D721Med (cell line): ENCODE measurements at places on chromosomes 13 and 19.

DNA sequence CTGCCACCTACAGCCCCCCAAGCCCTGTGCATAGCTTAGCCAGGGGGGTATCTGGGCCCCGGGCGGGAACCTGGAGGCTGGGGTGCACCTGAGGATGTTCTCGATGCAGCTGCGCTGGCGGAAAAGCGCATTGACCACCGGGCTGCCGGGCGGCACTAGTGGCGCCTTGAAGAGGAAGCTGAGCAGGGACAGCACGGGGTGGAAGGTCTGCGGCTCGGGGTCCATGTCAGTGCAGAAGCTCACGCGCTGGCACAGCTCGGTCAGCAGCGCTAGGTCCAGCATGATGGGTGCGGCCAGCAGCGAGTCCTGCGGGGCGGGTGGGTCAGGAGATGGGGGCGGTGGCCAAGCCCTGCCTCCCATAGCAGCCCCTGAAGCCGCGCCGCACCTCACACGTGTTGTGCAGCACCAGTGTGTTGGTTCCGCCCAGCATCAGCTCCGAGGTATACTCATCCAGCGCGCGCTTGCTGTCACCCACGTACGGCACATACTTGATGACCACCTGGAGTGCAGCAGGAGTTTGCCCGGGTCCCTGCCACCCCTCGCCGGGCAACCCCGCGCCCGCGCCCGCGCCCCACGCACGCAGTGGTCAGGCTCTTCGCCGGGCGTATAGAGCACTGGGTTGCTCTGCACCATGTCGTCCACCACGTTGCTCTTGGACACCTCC, 2.6 kb downstream of the ISYNA1 start:
- no peak for DNase-seq

DNA sequence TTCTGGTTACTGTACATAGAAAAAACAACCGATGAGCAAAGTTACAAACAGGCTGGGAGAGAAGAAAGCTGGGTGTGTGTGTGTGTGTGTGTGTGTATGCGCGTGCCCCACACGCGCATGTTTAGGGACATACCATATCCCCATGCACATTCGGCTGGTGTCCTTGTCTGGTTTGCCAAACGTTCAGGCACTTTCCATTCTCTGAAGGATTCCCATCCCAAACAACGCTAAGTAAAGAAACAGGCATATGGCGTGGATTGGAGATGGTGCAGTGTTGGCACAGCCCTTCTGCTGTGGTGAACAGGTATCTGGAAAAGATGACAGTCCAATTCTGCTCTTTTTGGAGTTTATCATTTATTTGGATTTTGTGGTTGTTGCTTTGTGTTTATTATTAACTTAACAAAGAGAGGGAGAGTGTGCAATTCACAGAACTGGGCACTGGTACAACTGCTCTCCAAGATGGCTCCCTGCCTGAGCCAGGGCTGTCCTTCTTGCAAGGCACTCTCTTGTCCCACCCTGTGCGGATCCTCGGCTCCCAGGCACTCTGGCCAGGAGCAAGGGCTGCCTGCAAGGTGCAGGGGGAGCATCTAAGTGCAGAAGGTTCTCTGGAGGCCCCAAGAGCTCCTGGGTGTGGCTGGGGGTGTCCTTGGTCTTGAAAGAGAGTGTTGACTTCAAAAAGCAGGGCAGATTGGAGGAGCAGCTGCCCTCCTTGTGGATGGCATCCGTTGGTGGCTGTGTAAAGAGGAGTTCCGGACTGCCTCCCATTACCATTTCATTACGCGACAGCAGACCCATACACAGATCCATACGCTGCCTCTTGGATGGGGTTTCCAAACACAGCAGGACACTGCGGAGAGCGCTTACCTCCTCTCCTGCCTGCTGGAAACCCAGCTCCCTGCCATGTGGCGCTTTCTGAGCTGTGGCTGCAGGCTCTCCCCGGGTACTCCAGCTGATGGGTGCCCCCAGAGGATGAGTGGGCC, 263.1 kb downstream of the ZNF536 start:
- DNase-seq = no peak

DNA sequence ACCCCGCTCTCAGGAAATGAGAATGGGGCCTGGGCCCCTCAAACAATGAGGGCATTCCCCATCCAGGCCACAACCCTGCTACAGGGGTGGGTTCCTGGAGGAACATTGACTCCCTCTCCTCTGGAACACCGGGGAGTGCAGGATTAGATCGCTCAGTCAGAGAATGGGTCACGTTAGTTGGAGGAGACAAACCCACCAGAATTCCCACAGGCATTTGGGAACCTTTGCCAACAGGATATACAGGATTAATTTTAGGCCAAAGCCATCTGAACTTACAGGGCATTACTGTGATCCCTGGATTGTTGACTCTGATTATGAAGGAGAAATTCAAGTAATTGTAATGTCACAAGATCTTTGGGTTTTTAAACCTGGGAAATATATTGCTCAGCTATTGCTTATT, 2.6 kb downstream of the ERVK3-1 start:
- no peak for DNase-seq

DNA sequence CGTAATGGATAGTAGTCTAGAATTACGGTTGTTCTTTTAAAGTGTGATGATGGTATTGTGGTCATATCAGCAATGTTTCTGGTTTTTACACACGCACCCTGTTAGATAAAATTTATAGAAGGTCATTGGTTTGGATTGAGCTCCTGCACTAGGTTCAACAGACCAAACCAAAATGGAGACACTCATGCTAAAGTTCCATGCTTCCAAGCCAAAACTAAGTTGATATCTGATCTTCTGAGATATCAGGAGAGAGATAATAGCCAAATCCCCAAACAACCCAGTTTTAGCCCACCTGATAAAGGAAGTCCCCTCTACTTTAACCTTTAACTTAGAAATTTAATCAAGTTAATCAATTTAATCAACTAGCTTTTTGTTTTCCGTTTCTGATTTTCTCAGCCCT, 1.2 kb downstream of the NOSIP start:
- no peak for DNase-seq

DNA sequence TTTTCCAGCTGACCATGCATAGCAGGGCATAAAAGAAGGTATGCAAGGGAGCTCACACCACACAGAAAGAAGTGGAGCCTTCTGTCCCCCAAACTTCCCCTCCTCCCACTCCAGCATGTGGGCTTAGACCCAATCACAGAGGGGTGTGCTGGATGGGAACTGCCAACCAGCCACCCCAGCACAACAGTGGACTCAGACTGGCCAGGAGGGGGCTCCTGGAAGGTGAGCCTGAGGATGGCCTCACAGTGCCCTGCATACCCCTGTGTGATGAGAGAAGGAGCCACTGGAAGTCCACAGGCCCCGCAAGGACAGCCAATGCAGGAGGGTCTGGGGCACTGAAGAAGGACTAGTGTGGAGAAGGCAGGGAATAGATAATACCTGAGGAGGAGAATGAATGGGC, 106.9 kb upstream of the SERP2 start:
- DNase-seq = no peak

DNA sequence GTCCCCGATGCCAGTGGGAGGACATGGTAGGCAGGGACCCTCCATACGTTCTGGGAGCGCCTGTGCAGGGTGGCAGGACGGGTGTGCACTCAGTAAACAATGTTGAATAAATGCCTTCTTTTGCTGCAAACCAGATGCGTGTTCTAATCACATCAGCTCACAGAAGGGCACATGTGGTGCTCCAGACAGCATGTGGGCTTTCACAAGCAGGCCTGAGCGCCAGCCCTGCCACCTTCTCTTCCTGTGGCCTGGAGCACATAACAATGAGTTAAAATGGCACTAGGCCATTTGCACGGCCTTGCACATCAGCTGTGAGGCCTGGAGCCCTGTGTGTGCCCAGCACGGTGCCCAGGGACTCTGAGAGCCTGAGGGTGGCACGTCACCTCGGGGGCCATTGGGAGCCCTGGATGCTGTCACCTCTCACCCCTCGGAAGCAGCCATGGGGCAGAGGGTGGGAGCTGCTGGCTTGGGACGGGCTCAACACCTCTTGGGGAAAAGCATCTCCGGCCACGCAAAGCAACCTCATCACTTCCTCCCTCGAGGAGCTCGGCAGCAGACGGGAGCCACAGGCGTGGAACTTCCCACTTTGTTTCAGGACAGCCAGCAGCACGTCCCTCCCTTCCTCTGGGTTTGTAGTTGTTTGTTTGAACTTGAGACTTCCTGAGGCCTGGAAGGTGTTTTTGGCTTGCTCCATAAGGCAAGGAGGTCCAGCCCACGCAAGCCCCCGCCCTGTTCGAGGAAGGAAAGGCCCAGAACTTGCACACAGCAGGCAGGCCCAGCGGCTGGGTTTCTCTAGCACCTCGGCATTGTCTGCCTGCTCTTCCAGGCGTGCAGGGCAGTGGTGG, 9.8 kb downstream of the MCF2L start:
- no peak for DNase-seq

- no peak for DNase-seq
These were observed 38.0 kb downstream of the FAM124A start for GRCh38 chr13:51260154-51260553.

- DNase-seq = no peak
These were observed 1220.5 kb downstream of the PCDH17 start for GRCh38 chr13:58852076-58852475.

DNA sequence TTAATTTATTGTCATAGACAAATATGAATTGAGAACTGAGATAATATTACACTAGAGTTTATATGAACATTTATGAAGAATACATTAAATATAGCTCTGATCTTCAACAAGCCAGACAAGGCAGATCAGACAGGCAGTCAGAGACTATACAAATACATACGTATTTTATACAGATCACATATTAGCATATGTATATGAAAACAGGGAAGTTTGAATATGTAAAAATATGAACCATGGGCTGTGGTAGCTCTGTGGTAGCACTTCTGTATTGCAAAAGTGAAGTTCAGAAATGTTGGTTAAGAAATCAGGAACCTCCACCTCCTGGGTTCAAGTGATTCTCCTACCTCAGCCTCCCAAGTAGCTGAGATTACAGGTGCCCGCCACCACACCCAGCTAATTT, 20.7 kb downstream of the GPR180 start:
- DNase-seq = no peak

DNA sequence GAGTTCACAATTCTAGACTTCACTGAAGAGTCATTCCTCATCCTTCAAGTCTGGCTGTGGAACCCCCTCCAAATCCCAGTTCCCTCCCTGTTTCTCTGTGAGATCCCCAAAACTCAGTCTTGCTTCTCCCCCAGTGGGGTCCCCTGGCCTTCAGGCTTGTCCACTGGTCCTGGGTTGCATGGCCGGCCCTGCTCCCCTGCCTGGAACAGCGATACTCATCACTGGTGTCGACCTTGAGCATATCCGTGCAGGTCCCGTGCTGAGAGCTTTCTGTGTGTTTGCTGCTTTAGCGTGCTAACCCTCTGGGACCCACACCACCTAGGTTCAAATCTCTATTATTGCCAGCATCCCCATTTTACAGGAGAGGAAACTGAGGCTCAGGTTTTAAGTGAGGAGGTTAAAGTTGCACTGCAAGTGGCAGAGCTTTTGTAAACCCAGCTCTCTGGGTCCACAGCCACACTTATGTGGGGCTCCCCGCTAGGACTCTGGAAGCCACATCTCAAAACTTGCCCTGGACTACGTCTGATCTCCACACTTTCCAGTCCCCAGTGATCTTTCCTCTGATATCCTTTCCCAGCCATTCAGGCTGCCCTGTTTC, 15.5 kb downstream of the LIPE start:
- DNase-seq = no peak

DNA sequence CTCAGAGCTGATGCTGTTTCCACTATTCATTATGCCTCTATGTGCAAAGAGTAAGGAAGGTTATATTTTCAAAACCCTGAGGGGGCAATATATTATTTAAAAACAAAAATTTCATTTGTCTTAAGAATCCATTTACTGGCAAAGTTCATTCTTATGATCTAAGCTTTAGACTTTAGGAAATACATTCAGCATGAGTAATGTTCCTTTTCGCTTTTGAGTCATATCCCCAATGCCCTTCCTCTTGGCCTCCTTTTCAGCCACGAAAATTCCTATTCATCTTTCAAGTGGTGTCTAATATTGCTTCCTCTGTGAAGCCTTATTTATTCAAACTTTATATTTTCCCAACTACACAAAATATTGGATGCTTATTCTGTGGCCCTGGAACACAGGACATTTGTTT, 1317.0 kb downstream of the PCDH9 start:
- no peak for DNase-seq

DNA sequence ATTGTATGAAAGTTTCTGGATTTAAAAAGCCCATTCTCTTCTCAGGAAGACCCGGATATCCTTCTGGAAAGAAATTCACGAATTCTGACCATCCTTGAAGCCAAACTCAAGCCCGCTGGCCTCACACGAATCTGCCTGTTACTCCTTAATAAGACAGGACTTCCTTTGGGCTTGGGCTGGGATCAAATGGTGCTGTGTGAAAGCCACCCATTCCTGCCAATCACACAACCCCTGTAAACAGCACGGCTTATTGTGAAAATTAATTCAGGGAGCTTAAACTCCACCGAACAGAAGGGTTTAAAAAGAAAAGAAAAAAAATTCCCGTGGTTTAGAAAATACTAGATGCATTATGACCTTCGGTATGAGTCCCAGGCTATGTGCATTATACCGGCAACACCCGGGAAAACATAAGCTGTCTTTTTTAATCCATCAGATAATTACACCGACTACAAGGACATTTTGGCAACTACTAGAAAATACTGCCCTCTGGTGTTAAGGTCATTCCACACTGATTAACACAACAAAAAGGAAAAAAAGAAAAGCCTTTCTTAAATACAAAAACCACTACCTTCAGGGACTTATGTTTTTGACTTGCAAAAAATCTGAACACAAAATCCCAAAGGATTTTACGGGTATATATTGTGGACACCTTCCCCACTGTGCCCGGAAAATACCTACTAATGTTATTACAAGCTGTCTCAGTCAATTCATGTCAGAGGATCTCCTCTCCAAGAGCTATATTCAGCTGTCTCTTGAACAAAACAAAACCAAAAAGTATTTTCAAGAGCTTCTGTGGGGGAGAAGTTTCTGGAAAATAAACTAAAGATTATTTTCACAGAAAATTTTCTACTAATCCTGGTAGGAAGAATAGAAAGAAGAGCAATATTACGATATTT, 76.0 kb upstream of the LSM14A start:
- peak; percentile 28 for DNase-seq

GRCh38 chr19:15419413-15420025, 731 bp upstream of the AKAP8L start:
- no peak for DNase-seq

DNA sequence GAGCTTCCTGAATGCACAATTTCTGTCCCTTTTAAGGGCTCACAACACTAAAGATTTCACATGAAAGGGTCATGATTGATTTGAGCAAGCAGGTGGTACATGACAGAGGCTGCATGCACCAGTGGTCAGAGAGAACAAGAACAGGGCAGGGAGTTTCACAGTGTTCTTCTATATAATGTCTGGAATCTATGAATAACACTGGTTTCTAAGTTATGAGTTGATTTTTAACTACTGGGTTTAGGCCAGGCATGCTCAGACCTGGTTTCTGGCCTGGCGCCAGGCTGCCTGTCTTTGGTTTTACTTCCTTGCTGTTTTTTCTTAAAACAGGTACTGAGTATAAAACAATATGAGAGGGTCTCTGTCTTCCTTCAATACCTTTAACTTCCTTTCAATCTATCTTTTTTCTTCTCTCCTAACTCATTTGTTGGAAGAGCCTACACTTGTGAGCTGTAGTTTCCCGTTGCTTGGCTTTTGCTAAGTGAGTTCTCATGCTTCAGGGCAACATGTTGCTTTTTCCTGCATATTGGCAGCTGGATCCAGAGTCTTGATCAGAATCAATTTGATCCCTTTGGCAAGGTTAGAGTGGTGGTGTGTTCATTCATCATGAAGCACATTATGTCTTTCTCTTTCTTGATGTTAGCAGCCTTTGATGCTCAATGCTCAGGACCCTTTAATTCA, 38.5 kb upstream of the FGF14 start:
- no peak for DNase-seq
